COR-L47 (cell line): ENCODE measurements at places on chromosomes 16 and 17.
A peak's percentile ranks its signal among the peaks of the same experiment; 100 is the strongest.

DNA sequence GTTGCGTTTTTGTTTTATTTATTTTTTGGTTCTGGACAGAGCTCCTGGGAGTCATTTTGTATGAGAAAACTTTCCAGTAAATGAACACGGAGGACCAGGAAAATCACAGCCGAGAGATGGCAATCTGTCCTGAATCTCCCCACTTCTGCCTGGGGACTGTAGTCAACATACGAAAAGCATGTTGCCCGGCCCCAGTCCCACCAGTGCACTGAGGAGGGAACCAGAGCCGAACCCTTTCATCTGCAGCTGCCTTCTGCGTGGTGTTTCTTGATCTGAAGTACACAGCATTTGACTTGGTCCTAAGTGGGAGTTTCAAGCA, 18.9 kb downstream of the SNX11 start:
- no peak for DNase-seq

GRCh38 chr16:27270349-27270748, 1.8 kb upstream of the NSMCE1 start:
- no peak for DNase-seq

DNA sequence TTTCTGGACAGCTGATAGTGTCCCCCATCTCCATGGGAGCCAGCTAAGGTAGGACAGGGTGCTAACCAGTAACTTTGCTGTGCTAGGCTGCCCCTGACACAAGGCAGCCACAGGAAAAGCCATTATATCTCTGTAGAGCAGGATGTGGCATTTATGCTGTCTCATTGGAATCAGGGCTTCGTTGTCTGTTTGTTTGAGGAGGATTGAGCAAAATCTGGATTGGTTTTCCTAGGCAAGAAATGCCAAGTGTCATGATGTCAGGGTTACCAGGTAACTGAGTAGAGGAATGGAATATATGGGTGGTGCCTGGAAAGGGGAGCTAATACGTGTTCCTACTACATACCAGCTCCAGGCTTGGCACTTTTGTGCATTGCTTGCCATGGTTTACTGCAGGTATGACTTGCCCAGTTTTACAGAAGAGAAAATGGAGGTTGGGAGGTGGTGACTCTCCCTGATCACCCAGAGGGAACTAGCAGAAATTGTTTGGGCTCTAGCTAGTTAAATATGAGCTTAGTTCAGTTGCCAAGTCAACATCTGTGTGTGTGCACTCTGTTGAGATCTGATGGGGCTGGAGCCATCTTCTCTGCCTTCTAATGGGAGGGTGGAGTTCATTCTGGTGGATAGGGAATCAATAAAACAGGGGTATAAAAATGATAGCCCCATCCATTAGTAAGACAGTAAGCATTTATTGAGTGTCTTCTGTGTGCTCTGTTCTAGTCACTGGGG, 33.9 kb downstream of the GNAO1 start:
- no peak for DNase-seq

DNA sequence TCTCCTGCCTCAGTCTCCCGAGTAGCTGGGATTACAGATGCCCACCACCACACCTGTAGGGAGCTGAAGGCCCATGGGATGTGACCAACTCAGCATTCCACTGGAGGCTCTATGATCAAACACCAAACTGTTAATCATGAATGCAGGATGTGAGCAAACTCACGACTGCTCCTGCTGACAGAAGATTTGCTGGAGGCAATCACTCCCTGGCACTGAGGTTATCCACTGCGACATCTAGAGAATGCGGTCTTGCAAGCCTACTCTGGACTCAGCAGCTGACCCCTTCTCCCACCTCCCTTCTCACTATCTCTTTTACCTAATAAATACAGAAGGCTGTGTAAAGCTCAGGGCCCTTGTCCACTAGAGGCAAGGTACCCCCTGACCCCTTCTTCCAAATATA, 4.9 kb downstream of the TEX14 start:
- DNase-seq, result no peak

GRCh38 chr16:10558746-10559641, 21.4 kb downstream of the EMP2 start:
- DNase-seq, result no peak

GRCh38 chr16:49594685-49595498, 221.3 kb downstream of the C16orf78 start:
- no peak for DNase-seq

- DNase-seq, result no peak
Observed at GRCh38 chr17:44990994-44991393, 22.9 kb upstream of the C1QL1 start.

- DNase-seq, result peak; percentile 29
Observed at GRCh38 chr16:72832621-72833248, 215.2 kb downstream of the ZFHX3 start.

DNA sequence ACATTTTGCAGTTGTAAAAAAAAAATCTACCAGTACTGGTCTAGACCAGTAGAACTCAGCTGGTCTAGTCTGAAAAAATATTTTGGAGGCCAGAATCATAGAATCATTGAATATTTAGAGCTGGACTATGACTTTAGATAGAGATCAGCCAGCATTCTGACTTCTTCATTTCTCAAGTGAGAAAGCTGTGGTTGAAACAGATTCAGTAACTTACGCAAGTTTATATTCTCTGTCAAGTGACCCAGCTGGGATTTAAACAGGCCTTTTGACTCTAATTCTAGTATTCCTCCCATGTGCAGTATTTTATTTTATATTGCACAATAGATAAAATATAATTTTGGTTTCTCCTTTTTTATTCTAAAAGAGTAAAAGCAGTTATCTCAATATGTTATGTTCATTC, 4.9 kb downstream of the TNRC6A start:
- DNase-seq, result no peak

DNA sequence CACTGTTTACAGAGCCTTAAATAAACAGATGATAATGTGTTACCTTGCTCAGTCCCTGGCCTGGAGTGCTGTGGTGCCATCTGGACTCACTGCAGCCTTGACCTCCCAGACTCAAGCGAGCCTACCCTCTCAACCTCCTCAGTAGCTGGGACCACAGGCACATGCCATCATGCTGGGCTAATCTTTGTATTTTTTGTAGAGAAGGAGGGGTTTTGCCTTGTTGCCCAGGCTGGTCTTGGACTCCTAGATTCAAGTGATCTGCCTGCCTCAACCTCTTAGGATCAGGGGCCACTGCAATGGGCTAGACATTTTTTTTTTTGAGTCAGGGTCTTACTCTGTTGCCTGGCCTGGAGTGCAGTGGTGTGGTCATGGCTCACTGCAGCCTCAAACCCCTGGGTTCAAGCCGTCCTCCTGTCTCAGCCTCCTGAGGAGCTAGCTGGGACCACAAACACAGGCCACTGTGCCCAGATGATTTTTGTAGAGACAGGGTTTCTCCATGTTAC, 5.0 kb upstream of the NAGLU start:
- DNase-seq, result no peak

- no peak for DNase-seq
Observed at GRCh38 chr16:79182616-79183015, 417.9 kb downstream of the MAF start.

- DNase-seq, result no peak
Observed at GRCh38 chr16:167122-167690, 1.4 kb downstream of the HBM start.

DNA sequence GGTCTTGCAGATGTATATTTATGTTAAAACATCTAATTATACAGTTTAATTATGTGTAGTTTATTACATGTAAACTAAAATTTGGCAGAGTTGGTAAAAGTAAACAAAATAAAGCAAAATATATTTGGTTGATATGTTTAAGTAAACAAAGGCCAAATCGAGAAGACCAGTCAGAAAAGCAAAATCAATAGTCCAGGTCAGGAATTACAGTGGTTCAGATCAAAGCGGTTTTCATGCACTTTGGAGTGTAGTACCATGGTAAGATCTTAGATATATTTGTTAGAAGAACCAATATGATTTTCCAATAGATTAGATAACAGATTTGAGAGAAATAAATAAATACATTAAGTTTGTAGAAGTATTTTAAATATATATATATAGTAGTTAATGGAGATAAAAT, 1421.6 kb upstream of the CDH8 start:
- no peak for DNase-seq

DNA sequence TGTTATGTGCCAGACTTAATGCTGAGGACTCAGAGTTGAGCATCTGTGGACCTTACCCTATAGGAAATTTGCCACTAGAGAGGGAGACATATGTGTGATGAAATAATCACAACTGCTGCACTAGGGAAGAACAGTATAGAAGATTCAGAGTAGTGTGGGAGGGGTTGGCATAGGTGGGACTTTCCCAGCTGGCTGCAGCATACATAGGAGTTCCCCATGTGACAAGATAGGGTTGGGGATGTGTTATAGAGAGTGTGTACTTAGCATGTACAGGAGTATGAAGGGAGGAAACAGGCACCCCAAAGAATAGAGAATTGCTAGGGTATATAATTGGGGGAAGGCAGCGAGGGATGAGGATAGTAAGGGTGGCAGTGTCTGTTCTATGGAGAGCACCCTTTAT, 2.9 kb downstream of the NUP93 start:
- DNase-seq, result no peak

GRCh38 chr17:36602924-36603384, 1.6 kb downstream of the MRM1 start:
- DNase-seq, result peak; percentile 68

GRCh38 chr17:66873962-66874361, 39.0 kb downstream of the CACNG5 start:
- DNase-seq, result no peak

- DNase-seq, result no peak
Observed at GRCh38 chr17:7444682-7445618, at the start of gene CHRNB1. Gene CHRNB1, plus strand, starts transcription at chr17:7445061. Its CDS starts 67 bp downstream, at chr17:7445128.

DNA sequence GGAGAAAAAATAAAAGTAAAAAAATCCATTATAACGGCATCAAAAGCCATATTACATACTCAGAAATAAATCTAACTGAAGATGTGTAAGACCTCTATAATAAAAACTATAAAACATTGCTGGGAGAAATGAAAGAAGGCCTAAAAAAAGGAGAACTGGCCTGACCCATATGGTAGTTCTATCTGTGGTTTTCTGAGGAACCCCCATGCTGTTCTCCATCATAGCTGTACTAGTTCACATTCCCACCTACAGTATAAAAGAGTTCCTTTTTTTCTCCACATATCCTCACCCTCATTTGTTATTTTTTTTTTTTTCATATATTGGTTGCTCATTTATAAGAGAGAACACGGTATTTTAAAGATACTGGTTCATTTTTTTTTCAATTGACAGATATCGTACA, 191.8 kb downstream of the STX8 start:
- no peak for DNase-seq

GRCh38 chr16:4373356-4373908, 1.8 kb downstream of the VASN start:
- DNase-seq, result peak; percentile 61

- DNase-seq, result no peak
Observed at GRCh38 chr16:56732366-56732765, 2.4 kb downstream of the NUP93 start.

GRCh38 chr17:74354123-74354522, 7.5 kb downstream of the BTBD17 start:
- DNase-seq, result no peak

DNA sequence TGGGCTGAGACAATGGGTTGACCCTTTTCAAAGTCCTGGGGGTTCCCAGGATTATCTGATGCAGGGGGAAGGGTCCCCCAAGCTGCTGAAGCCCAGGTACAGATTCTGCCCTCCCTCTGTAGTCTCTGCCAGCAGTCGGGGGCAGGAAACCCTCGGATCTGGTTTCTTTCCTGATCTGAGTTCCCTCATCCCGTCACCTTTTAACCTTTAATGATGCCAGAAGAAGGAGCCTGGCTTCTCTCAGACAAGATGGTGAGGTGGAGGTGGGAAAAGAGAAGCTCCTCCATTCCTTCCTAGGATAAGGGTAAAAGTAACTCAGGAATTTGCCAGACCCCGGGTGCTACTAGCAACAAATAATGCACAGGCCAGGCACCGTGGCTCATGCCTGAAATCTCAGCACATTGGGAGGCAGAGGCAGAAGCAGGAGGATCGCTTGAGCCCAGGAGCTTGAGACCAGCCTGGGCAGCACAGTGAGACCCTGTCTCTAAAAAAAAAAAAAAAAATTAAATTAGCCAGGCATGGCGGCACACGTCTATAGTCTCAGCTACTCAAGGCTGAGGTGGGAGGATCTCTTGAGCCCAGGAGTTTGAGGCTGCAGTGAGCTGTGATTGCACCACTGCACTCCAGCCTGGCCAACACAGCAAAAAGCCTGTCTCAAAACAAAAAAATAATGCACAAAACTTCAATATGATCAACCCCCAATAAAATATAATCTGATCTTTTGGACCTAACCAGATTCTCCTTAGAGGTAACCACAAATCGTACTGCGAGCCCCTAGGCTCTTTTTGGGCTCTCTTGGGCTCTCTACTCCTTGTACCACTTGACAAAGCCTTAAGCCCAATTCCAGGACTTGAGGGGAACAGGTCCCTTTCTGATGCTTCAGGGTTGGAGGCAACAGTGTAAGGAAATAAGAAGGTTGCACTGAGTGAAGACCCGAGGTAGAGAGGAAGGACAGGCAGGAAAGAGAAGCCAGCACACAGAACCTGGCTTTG, 5.7 kb downstream of the CDC42EP4 start:
- DNase-seq, result no peak

DNA sequence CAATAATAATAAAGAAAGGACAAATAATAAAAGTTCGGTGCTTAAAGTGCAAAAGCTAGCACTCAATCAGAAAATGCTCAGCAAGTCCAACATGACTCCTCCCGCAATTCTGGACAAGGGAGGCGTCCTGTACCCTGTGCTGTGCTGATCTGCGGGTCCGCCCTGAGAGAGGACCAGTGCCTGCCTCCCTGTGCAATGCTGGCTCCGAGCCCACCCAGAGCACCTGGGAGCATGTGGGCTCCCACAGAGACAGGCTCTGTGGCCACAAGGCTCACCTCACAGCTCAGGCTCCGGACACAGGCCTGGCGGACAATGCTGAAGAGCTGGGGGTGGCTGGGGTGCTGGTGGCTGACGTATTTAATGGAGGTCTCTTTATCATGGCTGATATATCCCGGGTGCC, 11.1 kb downstream of the FLCN start:
- DNase-seq, result no peak
